Stromal cell of bone marrow (primary cell): ENCODE measurements at places on chromosomes 3 and 15.
A peak's percentile ranks its signal among the peaks of the same experiment; 100 is the strongest.

DNA sequence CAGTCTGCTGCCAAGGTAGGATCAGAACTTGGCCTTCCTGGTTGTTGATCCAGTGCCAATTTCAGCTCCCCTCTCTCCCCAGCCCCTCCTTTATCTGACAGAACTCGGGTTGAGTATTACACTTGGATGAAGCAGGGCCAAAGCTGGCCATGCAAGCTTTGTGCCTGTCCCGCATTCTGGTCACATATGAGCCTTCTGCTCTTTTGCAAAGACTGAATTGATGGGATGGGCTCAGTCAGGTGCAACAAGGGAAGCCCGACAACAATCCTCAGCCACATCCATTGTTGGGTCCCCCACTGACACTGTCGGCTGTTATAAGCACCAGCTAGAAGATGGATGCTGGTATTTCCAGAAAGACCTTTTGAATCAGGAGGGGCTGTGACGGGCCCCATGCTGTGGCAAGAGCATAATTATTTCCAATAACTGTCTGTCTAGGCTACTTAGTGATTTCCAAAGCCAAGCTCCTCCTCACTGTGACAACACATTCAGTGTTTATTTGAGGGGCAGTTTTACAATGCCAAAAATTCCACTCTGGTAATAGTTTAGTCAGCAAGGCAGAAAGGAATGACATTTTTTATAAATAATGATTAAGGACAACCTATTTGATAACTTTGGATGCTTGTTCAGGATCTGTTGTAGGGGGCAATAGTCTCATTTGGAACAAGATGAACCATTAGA, 146.8 kb upstream of the FRMD4B start:
- no peak for DNase-seq

DNA sequence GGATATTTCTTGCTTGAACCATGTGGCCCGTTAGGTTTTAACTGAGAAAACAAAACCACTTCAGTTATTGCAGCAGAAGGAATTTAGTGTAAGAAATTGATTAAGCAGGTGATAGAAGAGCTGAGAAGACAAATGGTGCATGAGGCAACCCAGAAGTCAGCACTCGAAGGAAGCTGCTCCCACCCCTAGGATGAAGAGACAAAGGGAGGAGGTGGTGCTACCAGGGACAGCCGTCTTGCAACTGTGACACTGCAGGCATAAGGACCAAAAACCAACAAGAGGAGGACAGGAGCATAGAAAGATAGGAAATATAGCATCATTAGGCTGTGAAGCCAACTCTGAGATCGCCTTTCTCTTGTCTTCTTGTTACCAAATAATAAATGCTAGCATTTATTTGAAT, 89.0 kb downstream of the IL20RB start:
- no peak for DNase-seq

GRCh38 chr15:90620379-90621067, 90.8 kb downstream of the CRTC3 start:
- DNase-seq = no peak

DNA sequence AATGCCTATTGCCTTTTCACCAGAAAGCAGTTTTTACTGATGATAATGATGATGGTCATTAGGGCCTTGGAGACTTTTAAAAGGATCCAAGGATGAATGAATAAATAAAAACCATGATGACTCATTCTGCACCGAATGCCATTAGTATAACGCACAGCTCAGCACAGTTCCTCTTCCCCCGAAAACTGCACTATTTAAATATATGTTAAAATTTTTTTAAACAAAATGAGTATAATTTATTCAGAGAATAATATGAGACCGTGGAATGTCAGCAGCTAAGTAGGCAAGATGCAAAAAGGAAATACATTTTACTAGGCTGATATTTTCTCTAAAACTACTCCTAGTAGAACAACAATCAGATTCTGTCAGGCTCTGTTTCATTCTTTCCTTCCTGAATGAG, 83.4 kb upstream of the NANOGP8 start:
- peak; percentile 46 for DNase-seq

GRCh38 chr3:45480218-45480617, 91.8 kb downstream of the LARS2 start:
- no peak for DNase-seq

DNA sequence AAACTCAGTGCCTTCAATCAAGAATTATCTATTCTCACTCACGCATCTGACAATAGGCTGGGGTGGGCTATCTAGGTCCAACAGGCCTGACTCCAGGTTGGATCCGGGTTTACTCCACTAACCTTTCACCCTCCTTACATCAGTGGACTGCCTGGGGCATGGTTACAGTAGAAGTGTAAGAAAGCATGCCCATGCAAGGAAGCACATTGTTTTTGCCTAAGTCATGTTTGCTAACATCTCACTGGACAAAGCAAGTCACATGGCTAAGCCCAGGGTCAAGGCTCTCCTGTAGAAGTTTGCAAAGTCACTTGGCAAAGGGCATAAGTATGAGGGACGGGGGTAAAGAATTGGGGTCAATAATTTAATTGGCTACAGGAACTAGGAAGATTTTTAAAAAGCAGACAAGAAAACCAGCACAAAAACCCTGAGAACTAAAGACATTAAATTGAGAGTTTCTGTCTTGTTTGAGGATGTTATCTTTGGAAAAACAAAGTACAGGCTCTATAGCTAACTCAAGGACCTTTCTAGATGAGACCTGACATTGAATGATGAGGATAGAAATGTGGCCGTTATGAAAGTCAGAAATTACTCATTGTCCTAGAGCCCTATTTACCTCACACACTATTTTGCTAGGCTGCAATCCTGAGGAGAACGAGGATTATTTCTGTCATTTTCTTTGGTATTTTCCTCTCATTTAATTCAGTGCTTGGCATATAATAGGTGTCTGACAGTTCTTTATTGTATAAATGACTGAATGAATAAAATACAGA, 214.2 kb downstream of the IL20RB start:
- no peak for DNase-seq
